ENCODE measurements at places on chromosomes 5 and 9. TPM values are rescaled to one million over a fixed set of nuclear protein-coding genes. Genes with fewer than 3 reads are reported as not detected.

CCDC152 gene
- 0.49 TPM for polyA plus RNA-seq

PCDH12 gene
- 0.16 TPM for polyA plus RNA-seq

SVEP1 gene
- polyA plus RNA-seq: 0.71 TPM

C5orf46 gene
- polyA plus RNA-seq: not detected

KIAA0825 gene
- 0.29 TPM for polyA plus RNA-seq

FAT2 gene
- 29.5 TPM for polyA plus RNA-seq

CDHR2 gene
- polyA plus RNA-seq: 0.08 TPM

PCDHB15 gene
- polyA plus RNA-seq: 0.37 TPM

HK3 gene
- 1.6 TPM for polyA plus RNA-seq

ENTREP1 gene
- polyA plus RNA-seq: 6.4 TPM

LCN15 gene
- not detected for polyA plus RNA-seq

CDO1 gene
- polyA plus RNA-seq: 1.5 TPM

SPATA31A5 gene
- not detected for polyA plus RNA-seq

MYORG gene
- polyA plus RNA-seq: 2.5 TPM

DNAI1 gene
- not detected for polyA plus RNA-seq

PDCD1LG2 gene
- polyA plus RNA-seq: 0.19 TPM

BRD3OS gene
- 2.7 TPM for polyA plus RNA-seq

GABRA1 gene
- polyA plus RNA-seq: not detected

OMD gene
- 1.1 TPM for polyA plus RNA-seq

NUTM2G gene
- 0.06 TPM for polyA plus RNA-seq

GDA gene
- 0.11 TPM for polyA plus RNA-seq

UGT3A2 gene
- not detected for polyA plus RNA-seq

C9orf152 gene
- polyA plus RNA-seq: 0.86 TPM

PCDHGC5 gene
- polyA plus RNA-seq: 0.05 TPM

HCN1 gene
- not detected for polyA plus RNA-seq

PKN3 gene
- polyA plus RNA-seq: 4.3 TPM

ARID3C gene
- not detected for polyA plus RNA-seq

CTNND2 gene
- polyA plus RNA-seq: 0.09 TPM

ACOT12 gene
- not detected for polyA plus RNA-seq

ADGRD2 gene
- polyA plus RNA-seq: not detected

CD14 gene
- 7.4 TPM for polyA plus RNA-seq

QRFP gene
- polyA plus RNA-seq: 0.16 TPM

IL9 gene
- polyA plus RNA-seq: not detected

CKMT2 gene
- 0.53 TPM for polyA plus RNA-seq

KLHL9 gene
- 5.0 TPM for polyA plus RNA-seq

KIF4B gene
- polyA plus RNA-seq: not detected

IFNA13 gene
- polyA plus RNA-seq: not detected

HSPB3 gene
- 3.2 TPM for polyA plus RNA-seq

C5orf52 gene
- polyA plus RNA-seq: not detected

CCL27 gene
- polyA plus RNA-seq: 0.16 TPM

BSPRY gene
- 27.5 TPM for polyA plus RNA-seq

DIRAS2 gene
- under 0.01 TPM for polyA plus RNA-seq

KYAT1 gene
- 4.0 TPM for polyA plus RNA-seq

ZNF622 gene
- polyA plus RNA-seq: 16.6 TPM

C5 gene
- polyA plus RNA-seq: 1.0 TPM

SMIM33 gene
- polyA plus RNA-seq: 0.02 TPM

DDX4 gene
- not detected for polyA plus RNA-seq

SLC9A3 gene
- 1.9 TPM for polyA plus RNA-seq

JAK2 gene
- 3.9 TPM for polyA plus RNA-seq

BTNL8 gene
- 0.06 TPM for polyA plus RNA-seq

PRDM9 gene
- not detected for polyA plus RNA-seq

SNX30 gene
- polyA plus RNA-seq: 3.1 TPM

WNK2 gene
- 3.4 TPM for polyA plus RNA-seq

CCL19 gene
- polyA plus RNA-seq: 2.2 TPM
